ENCODE measurements at places on chromosomes 7 and 10.

DNA sequence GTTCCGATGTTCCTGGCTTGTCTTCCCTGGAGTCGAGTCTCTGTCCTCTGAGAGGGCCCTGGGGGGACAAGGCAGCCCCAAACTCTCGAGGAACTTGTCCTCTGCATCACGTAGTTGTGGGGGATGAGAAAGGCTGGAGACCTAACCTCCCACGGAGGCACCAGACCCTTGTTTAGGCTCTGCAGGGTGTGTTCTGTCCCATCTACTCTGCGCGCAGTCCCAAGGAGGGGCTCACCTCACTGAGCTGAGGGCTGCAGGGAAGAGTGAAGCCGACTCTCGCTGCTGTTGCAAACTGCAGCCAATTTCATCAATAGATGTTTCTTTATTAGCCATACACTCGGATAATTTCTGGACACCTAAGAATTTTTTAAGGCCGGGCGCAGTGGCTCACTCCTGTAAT lies 186.7 kb upstream of the ADARB2 start:
- H3K4me1 ChIP-seq: no peaks in the 10 kb centered on the region
- H3K27me3 ChIP-seq: no peaks in the 10 kb centered on the region
- H3K36me3 ChIP-seq: no peaks in the 10 kb centered on the region
- no peak for DNase-seq
- H3K4me3 ChIP-seq: no peak overlapping the region

GRCh38 chr10:131806646-131807317 lies 94.0 kb upstream of the PPP2R2D start:
- H3K4me3 ChIP-seq: no peak overlapping the region
- H3K36me3 ChIP-seq: no peaks in the 10 kb centered on the region
- H3K27me3 ChIP-seq: no peaks in the 10 kb centered on the region
- H3K4me1 ChIP-seq: no peaks in the 10 kb centered on the region
- DNase-seq: no peak

DNA sequence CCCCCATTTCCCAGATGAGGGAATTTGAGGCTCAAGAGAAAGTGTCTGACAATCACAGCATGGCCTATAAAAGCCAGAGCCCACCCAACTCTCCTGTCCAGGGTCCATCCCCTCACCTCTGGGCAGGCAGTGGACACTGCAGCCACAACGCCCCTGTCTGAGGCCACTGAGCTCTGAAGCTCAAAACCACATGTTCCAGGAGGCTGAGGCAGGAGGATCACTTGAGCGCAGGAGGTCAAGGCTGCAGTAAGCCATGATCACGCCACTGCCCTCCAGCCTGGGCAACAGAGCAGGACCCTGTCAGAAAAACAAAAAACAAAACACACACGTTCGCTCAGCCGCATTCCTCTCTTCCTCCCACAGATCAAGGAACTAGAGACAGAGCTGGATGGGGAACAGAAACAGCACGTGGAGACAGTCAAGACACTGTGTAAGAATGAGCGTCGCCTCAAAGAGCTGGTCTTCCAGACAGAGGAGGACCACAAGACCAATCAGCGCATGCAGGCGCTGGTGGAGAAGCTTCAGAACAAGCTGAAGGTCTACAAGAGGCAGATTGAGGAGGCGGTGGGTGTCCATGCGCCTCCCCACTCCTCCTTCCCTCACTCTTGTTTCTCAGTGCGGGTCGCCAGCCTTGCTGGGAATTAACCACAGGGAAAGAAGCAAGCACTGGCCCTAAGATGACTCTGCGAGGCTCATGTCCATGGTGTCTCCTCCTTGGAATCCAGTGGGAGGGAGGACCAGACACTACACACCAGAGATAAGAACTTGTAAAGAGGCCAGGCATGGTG lies 20.0 kb upstream of the ARPC1A start:
- no peak overlapping the region for H3K27ac ChIP-seq

DNA sequence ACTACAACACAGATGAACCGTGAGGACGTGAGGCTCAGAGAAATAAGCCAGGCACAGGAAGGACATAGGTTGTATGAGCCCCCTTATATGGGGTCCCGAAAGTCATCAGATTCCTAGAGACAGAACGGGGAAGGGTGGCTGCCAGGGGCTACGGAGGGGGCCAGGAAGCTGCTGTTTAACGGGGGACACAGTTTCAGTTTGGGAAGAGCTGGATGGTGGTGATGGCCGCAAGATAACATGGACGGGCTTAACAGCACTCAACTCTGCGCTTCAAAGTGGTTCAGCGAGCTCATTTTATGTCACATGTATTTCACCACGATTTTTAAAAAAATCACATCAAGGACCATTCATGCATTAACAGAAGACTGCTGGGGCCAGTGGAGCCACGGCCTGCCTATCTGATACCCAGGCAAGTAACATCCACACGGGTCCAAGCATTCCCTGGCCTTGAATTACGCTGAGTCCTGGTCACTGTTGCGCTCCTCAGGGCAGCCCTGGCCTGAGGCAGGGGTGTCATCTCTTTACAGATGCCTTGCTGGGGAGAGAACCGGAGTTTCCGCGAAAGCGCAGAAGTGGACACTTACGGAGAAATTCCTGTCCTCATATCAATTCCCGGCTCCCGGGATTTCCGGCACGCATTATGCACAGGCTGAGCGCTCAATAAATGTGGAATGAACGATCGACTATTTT lies 1.5 kb downstream of the CARD11 start:
- H3K27ac ChIP-seq: no peak overlapping the region
- H3K27me3 ChIP-seq: peaks cover 10% of the 10 kb centered on the region
- H3K4me3 ChIP-seq: no peak overlapping the region
- no peak for DNase-seq

GRCh38 chr10:17655009-17655408 lies 11.1 kb downstream of the STAM start:
- DNase-seq: no peak
- peaks cover 3% of the 10 kb centered on the region for H3K36me3 ChIP-seq
- no peak overlapping the region for H3K4me3 ChIP-seq
- no peaks in the 10 kb centered on the region for H3K4me1 ChIP-seq

DNA sequence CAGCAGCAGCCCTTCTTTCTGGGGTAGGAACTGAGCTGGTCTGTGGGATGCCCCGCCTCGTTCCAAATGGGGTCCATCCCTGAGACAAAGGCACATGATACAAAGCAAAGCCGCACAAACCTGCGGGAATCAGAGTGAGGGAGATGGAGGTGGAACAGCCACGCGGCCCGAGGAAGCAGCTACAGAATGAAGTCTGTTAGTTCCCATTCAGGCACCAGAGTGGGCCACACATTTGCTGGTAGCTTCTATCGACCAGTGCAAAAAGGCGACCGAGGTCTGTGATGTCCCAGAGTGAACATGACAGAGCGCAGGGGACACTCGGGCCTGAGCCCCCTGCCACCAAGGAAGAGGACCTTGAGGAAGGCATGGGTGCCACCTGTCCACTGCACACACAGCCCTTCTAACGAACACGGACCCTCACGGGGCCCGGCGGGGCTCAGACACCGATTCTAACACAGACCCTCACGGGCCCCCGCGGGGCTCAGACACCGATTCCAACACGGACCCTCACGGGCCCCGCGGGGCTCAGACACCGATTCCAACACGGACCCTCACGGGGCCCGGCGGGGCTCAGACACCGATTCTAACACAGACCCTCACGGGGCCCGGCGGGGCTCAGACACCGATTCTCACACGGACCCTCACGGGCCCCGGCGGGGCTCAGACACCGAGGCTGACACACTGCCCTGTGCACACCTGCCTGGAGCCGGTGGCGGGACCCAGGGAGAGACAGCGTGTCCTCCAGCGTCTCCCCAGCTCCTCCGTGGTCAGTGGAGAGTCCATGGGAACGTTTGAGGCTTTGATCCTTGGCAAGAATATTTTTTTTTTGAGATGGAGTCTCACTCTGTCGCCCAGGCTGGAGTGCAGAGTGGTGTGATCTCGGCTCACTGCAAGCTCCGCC lies 32.8 kb upstream of the FAM20C start:
- DNase-seq: no peak
- H3K4me1 ChIP-seq: peaks cover 28% of the 10 kb centered on the region

GRCh38 chr10:9510626-9511025 lies 1456.1 kb downstream of the GATA3 start:
- no peak overlapping the region for H3K4me3 ChIP-seq
- no peaks in the 10 kb centered on the region for H3K36me3 ChIP-seq
- H3K27me3 ChIP-seq: no peaks in the 10 kb centered on the region
- DNase-seq: no peak
- no peak overlapping the region for H3K27ac ChIP-seq

DNA sequence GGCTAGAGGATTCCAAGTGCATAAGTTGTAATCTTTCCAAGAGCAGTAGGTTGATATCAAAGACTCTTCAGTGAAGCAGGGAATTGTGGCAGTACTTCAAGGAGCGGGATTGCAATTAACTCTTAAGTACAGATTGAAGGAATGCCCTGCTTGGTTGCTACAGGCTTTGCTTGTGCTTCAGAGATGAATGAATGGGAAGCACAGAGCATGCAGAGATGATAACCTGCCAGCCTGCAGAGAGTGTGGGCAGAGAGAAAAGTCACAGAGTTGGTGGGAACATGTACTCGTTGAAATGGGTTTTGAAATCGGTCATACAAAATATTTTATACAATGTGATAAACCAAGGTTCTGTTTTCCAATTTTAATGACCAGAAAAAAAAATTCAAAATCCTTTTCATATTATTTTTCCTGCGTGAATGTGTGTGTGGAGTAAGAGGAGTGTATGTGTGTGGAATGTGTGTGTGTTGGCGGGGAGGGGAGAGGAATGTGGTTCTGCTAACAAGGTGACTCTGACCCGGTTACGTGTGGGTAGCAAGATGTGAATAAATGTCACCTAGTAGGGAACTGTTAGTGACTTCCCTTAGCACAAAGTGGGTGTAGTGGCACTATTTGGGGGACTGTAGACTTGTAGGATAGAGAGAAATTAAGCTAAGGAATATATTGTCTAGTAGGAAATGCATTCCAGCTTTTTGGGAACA lies 697.8 kb downstream of the GATA3 start:
- H3K27ac ChIP-seq: no peak overlapping the region
- no peaks in the 10 kb centered on the region for H3K27me3 ChIP-seq
- H3K4me3 ChIP-seq: no peak overlapping the region
- H3K36me3 ChIP-seq: no peaks in the 10 kb centered on the region
- no peaks in the 10 kb centered on the region for H3K4me1 ChIP-seq

DNA sequence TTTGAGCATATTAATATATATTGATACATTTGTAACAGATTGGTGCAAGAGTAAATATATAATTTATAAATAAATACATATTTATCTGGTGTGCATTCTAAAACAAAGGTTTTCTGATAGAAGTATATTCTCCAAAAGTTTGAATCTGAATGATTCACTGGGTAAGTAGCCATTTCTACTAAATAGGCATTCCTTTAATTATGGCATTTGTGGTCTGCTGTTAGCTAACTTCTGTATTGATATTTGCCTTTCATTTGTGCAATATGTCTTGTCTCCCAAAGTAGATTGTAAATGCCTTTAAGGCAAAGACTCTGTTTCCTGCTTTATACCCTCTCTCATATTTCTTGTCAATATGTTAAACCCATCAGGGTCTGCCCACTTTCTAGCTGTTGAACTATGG lies 11.1 kb upstream of the ARID5B start:
- no peaks in the 10 kb centered on the region for H3K27me3 ChIP-seq
- DNase-seq: no peak
- H3K27ac ChIP-seq: no peak overlapping the region
- H3K4me3 ChIP-seq: no peak overlapping the region

- no peak overlapping the region for H3K4me3 ChIP-seq
- H3K27ac ChIP-seq: no peak overlapping the region
- no peak for DNase-seq
- no peaks in the 10 kb centered on the region for H3K4me1 ChIP-seq
- H3K27me3 ChIP-seq: no peaks in the 10 kb centered on the region
- peaks cover 52% of the 10 kb centered on the region for H3K36me3 ChIP-seq
Measured at GRCh38 chr10:74092372-74092771, 58.3 kb downstream of the AP3M1 start.

DNA sequence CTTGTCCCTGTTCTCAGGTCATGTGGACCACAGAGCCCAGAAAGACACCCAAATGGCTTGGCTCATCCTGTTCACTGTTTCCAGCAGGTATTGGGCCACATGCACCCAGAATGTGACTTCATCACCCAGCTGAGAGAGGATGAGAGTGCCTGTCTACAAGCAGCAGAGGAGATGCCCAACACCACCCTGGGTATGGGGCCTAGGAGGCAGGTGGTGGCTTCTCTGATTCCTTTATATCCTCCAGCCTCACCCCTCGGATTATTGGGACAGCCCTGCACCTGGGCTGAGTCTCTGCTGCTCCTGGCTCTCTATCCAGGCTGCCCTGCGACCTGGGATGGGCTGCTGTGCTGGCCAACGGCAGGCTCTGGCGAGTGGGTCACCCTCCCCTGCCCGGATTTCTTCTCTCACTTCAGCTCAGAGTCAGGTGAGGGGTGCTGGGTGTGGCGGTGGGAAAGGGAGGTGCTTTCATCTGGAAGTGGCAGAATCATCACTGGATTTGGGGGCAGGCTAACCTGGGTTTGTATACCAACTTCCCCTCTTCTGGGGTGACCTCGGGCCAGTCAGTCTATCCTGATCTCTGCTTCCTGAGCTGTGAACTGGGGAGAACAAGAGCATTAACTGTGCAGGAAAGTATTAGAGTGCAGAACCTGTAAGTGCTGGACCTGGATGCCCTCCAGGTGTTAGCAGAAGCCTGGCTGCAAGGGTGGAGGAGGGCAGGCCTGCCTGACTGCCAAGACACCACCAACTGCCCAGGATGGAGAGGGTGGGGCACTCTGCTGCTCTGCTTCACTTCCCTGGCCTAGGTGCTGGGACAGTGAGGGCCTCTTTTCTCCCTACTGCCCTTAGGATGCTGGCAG lies 5.2 kb downstream of the GHRHR start:
- no peak for DNase-seq
- H3K4me1 ChIP-seq: no peaks in the 10 kb centered on the region

DNA sequence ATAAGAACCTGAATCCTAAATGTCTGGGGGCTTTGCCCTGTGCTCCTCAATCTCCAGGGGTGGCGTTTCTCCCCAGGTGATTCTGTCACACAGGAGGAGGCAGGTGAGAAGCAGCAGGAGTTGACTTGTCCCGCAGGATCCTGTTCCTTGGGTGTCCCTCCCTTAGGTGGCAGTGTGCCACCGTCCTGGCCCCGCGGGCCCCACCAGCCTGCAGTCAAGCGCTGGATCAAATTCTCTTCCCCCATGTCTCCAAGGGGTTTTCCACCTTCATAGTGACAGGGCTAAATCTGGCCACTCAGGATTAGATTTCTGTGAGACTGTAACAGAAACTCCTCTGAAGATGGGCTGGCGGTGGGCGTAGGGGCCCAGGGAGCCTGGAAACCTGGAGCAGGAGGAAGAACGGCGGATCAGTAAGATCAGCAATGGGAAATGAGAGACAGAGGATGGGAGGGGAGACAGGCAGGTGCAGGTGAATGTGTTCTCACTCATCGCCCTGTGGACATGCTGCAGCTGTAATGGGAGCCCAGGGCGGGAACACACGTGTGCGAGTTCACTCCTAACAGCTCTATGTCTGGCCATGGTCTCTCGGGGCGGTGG lies 329.2 kb upstream of the COBL start:
- H3K4me3 ChIP-seq: no peak overlapping the region
- H3K27ac ChIP-seq: no peak overlapping the region
- H3K4me1 ChIP-seq: peaks cover 30% of the 10 kb centered on the region
- H3K36me3 ChIP-seq: no peaks in the 10 kb centered on the region
- H3K27me3 ChIP-seq: no peaks in the 10 kb centered on the region

- no peaks in the 10 kb centered on the region for H3K4me1 ChIP-seq
- no peak overlapping the region for H3K4me3 ChIP-seq
- H3K27me3 ChIP-seq: no peaks in the 10 kb centered on the region
- DNase-seq: no peak
- no peaks in the 10 kb centered on the region for H3K36me3 ChIP-seq
Measured at GRCh38 chr7:37251222-37251621, 197.4 kb downstream of the ELMO1 start.

GRCh38 chr10:90583416-90583815 lies 274.4 kb downstream of the HTR7 start:
- DNase-seq: no peak
- H3K27me3 ChIP-seq: peaks cover 3% of the 10 kb centered on the region
- no peaks in the 10 kb centered on the region for H3K4me1 ChIP-seq
- no peaks in the 10 kb centered on the region for H3K36me3 ChIP-seq
- H3K27ac ChIP-seq: no peak overlapping the region

Data from large intestine (tissue), 12 donors.